ENCODE measurements at places on chromosomes 13 and 19. TPM values are rescaled to one million over a fixed set of nuclear protein-coding genes. Genes with fewer than 3 reads are reported as not detected.
A peak's percentile ranks its signal among the peaks of the same experiment; 100 is the strongest.

DNA sequence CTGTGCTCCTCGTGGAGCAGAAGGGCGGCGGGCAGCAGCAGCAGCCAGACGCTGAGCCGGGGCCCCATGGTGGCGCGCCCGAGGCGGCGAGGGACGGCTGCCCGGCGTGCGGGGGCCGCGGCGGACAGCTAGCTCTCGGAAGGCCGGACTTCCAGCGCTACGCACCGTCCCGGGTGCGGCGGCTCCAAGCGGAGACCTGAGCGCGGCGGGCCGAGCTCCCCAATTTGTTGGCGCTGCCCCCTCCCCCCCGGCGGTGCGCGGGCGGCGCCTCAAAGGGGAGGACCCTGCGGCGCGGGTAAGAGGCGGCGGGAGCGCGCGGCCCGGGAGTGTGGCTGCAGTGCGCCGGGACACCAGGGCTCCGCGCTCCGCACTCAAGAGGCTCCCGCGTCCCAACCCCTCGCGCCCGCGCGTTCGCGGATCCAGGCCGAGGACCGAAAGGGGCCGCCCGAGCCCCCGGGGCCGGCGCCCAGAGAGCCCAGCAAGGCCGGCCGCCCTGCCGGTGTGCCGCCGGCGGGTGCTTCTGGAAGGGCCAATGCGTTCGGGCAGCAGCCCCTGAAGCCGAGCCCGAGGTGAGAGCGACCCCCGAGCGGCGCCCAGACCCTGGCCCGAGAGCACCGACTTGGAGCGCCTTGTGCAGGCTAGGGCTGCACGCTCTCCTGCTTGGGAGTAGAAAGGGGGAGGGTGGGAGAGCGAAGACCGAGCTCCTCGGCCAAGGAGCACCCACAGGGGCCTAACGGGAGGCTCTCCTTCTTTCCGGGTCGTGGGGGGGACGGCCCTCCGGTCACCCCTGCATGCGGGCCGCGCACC, at the start of the genes COL4A1 and COL4A2:
TSS of gene COL4A1 (minus strand) at position 198 of the 807 bp plus-strand sequence. CDS start at position 68, 130 bp downstream.
TSS of gene COL4A2 (plus strand) at position 325 of the 807 bp plus-strand sequence. CDS start 620 bp downstream, outside the sequence.
- DNase-seq: peak; percentile 89

DNA sequence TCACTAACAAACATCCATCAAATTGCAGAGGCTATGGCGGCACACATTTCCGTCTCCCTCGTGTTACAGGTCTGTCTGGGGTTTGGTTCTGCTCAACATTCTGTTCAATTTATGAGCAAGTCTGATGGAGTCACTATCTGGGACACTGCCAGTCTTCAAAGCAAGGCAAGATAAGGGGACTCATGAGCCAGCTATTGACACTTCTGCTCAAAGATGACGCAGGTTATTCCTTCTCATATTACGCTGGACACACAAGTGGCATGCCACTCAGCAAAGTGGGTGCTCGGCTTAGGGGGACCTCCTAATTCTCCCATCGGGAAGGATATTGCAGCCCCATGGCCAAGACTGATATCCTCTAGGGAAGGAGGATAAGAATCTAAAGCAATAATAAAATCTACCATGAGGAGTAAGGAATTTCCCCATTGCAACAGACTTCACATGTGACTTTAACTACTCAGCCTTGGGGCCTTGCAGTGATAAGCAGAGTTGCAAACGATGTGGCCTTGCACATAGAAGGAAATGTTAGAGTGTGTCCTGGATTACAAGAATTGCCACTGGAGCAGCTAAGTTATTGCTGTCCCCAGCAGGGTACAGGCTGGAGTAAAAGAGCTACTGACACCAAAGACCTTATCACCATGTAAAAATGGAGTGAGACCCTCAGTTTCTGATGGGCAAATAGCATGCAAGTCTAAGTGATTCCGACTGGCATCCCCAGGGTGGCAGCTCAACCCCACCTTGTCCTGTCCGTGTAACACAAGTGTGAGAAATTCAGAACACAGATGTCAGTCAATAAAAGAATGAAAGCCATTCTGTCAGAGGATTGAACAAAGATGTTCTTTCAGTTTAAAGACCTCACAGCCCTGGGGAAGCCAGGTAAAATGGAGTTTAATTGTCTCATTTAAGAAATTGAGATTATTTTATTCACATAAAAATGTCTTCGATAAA, 306.1 kb downstream of the IRS2 start:
- DNase-seq: no peak

- no peak for DNase-seq
Measured at GRCh38 chr13:65378943-65379519, 1851.1 kb downstream of the PCDH9 start.

GRCh38 chr13:114011226-114011625, 37.4 kb upstream of the C13orf46 start:
- no peak for DNase-seq

- peak; percentile 13 for DNase-seq
Measured at GRCh38 chr19:40139533-40140287, 49.0 kb upstream of the ZNF780A start.

DNA sequence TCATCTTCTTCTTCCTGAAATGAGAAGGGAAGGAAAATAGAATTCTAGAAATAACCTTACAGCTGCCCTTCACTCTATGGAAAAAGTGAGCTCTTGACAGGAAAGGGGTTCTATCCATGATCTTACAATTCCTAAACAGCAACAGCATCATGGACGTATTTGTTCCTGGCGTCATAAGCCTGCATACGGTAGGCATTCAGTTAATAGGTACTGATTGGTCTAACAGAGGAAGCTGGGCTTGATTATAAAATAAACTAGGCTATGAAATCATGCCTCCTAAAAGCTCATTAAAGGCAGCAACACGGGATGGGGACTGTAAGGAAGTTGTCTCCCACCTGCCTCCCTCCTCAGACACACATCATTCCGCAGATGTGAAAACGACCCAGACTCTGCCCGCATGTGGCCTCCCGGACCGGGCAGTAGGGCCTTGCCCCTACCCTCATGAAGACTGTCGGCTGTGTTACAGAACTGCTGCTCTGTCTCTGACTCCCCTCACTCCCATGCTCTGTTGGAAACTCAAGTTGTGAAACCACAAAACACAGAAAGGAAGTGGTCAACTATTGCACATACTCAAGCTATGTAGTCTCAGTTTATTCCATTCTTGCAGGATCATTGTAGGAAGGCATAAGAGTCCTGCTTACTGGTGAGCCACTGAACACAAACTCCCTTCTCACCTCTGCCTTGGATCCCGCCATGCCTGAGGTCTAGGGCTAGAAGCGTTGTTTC, 129.8 kb downstream of the DLEU7 start:
- DNase-seq: no peak

GRCh38 chr19:56110515-56111448, 10.3 kb downstream of the ZNF787 start:
- DNase-seq: no peak

GRCh38 chr13:106882246-106882645, 314.3 kb upstream of the ARGLU1 start:
- no peak for DNase-seq

GRCh38 chr13:41457589-41458186, 338 bp downstream of the RGCC start:
- no peak for DNase-seq

- no peak for DNase-seq
Measured at GRCh38 chr13:61151062-61151461, 264.6 kb downstream of the PCDH20 start.

- peak; percentile 79 for DNase-seq
Measured at GRCh38 chr19:23116802-23117571, at the start of gene ZNF730. ZNF730 (plus strand) TSS chr19:23117025; CDS start chr19:23117174, 149 bp downstream.

DNA sequence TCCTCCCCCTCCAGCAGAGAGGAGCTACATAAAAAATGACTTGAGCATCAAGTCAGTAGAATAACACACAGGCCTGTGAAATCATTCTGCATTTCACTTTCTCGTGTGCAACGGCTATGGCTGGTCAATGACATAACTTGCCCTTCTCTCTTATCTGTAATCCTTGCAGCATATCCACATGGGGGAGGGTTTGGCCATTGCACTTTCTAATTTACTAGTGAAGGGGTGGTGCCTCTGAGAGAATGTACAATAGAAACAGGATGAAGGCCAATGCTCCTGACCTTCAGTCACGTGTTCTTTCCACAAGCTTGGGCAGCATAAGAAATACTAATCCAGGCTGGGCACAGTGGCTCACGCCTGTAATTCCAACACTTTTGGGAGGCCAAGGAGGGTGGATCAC, 641.0 kb upstream of the ARGLU1 start:
- DNase-seq: no peak

DNA sequence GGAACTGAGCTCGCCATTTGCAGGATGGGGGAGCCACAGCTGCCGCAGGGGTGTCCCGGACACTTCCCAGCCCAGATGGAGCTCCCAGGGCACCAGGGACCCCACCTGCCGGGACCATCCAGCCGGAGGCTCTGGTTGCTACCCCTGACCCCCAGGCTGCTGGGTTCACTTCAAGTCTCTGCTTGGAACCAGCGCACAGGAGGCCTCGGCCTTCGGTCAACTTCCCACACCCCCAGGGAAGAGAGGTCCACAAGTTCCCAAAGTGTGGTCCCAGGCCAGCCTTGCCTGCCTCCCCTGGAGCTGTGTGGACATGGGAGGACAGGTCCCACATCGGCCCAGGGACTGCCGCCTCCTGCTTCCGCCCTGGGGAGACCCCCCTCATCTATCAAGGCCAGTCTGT, 117.0 kb downstream of the TEX29 start:
- DNase-seq: no peak

- no peak for DNase-seq
Measured at GRCh38 chr13:77291774-77292173, 35.1 kb downstream of the MYCBP2 start.

Gene FCAR
- polyA plus RNA-seq: 0.73 TPM

Gene ZDHHC20
- polyA plus RNA-seq: 105 TPM

Gene MIER2
- 35.9 TPM for polyA plus RNA-seq

Gene ZNF486
- 21.6 TPM for polyA plus RNA-seq

Gene HNRNPM
- polyA plus RNA-seq: 281 TPM

Gene FSD1
- polyA plus RNA-seq: 0.94 TPM

Gene FUT1
- polyA plus RNA-seq: 4.5 TPM

Gene C19orf47
- polyA plus RNA-seq: 10.1 TPM

Gene NLRP11
- 0.12 TPM for polyA plus RNA-seq

Gene CACNG7
- polyA plus RNA-seq: not detected

Gene PALM
- polyA plus RNA-seq: 32.5 TPM

Gene DCLK1
- 11.2 TPM for polyA plus RNA-seq

Gene UBE2S
- polyA plus RNA-seq: 32.8 TPM

Gene SNRPA
- polyA plus RNA-seq: 114 TPM

Gene ZNF544
- polyA plus RNA-seq: 39.5 TPM

Gene HAUS8
- 16.7 TPM for polyA plus RNA-seq

Measured in right lung (tissue), 10 donors.